ENCODE measurements at places on chromosomes 3 and 15. TPM values are rescaled to one million over a fixed set of nuclear protein-coding genes. Genes with fewer than 3 reads are reported as not detected.

DNA sequence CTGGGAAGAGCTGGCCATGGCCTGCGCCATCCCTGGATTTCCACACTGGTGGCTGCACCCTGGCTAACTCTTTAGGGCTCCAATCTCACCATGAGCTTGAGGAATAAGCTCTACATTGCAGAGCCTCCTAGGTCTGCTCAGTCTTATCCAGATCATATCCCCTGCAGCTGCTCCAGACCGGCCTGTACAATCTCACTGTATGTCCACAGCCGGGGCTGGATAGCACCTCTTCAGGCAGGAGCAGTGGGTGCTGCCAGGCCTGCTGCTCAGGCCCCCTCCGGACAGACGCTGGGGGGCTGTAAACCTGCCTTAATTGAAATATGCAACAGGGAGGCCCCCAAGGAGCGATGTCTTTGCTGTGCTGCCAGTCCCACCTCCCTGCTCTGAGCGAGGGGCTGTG lies 15.6 kb downstream of the INSYN1 start:
- H3K4me1 ChIP-seq, result no peaks in the 10 kb centered on the region
- H3K27me3 ChIP-seq, result no peaks in the 10 kb centered on the region
- no peak overlapping the region for H3K27ac ChIP-seq
- DNase-seq, result no peak

The UQCC5 gene
- total RNA-seq, result 14.5 TPM

The BCL6 gene
- total RNA-seq, result 7.7 TPM

GRCh38 chr15:31360843-31361763 lies 34.5 kb downstream of the KLF13 start:
- no peak overlapping the region for H3K27ac ChIP-seq
- no peaks in the 10 kb centered on the region for H3K36me3 ChIP-seq
- no peaks in the 10 kb centered on the region for H3K4me1 ChIP-seq
- DNase-seq, result no peak

The GPR27 gene
- total RNA-seq, result 0.07 TPM

- no peak overlapping the region for H3K4me3 ChIP-seq
- DNase-seq, result peak; percentile 22
- no peaks in the 10 kb centered on the region for H3K27me3 ChIP-seq
- H3K27ac ChIP-seq, result no peak overlapping the region
- peaks cover 13% of the 10 kb centered on the region for H3K4me1 ChIP-seq
Observed at GRCh38 chr3:120762615-120763014, 20.1 kb downstream of the GTF2E1 start.

GRCh38 chr3:141410846-141411245 lies 42.5 kb downstream of the ZBTB38 start:
- no peaks in the 10 kb centered on the region for H3K27me3 ChIP-seq
- peak overlapping the region; percentile 95 for H3K27ac ChIP-seq
- no peak overlapping the region for H3K4me3 ChIP-seq
- peaks cover 16% of the 10 kb centered on the region for H3K36me3 ChIP-seq

GRCh38 chr15:87144775-87145174 lies 1065.1 kb downstream of the AGBL1 start:
- H3K36me3 ChIP-seq, result no peaks in the 10 kb centered on the region
- DNase-seq, result peak; percentile 38
- no peak overlapping the region for H3K27ac ChIP-seq
- no peak overlapping the region for H3K4me3 ChIP-seq

GRCh38 chr3:190538288-190538687 lies 24.4 kb downstream of the IL1RAP start:
- no peaks in the 10 kb centered on the region for H3K36me3 ChIP-seq
- DNase-seq, result no peak
- H3K4me1 ChIP-seq, result peaks cover 25% of the 10 kb centered on the region
- H3K27me3 ChIP-seq, result no peaks in the 10 kb centered on the region
- no peak overlapping the region for H3K4me3 ChIP-seq
- no peak overlapping the region for H3K27ac ChIP-seq

DNA sequence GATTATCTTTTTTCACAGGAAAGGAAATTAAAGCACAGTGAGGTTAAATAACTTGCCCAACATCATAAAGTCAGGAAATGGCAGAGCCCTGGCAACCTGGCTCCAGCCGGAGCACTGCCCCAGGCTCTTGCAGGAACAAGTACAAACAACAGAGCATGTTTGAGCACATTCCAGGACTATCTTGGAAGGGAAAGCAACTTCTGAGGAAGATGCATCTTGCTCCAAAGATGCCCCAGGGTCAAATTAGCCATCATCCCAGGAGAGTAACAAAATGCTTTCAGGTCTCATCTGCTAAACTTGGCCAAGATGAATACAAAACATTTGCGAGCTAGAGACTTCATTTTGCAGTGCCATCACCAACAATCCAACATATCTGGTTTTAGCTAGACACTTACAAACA lies 162.4 kb upstream of the LRRN1 start:
- H3K27me3 ChIP-seq, result no peaks in the 10 kb centered on the region
- H3K27ac ChIP-seq, result no peak overlapping the region
- no peaks in the 10 kb centered on the region for H3K4me1 ChIP-seq
- H3K36me3 ChIP-seq, result no peaks in the 10 kb centered on the region
- H3K4me3 ChIP-seq, result no peak overlapping the region
- DNase-seq, result no peak

DNA sequence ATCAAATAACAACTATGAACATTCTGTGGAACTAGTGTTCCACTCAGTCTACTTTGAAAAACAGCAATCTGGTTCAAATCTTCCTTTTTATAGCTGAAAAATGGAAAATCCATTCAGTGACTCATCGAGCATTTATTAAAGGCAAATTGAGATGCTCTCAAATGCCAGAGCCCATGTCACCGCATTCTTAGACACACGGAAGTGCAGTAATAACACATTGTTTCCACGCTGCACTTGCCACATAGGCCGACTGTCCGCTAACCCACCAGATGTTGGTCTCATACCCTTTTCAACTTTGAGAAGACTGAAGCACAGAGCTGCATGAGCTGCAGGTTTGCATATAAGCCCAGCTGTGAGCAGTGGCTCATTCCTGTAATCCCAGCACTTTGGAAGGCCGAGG lies 95.9 kb downstream of the TMEM266 start:
- no peak for DNase-seq
- H3K4me1 ChIP-seq, result peaks cover 6% of the 10 kb centered on the region
- no peaks in the 10 kb centered on the region for H3K36me3 ChIP-seq
- H3K4me3 ChIP-seq, result no peak overlapping the region
- H3K27me3 ChIP-seq, result no peaks in the 10 kb centered on the region

The CTXN2 gene
- not detected for total RNA-seq

The TMEM89 gene
- total RNA-seq, result not detected

- 0 out of 2 replicates have a peak overlapping the region, but pooled peaks have one; percentile 41 for H3K4me3 ChIP-seq
- no peaks in the 10 kb centered on the region for H3K27me3 ChIP-seq
- H3K27ac ChIP-seq, result peak overlapping the region; percentile 99
- H3K36me3 ChIP-seq, result peaks cover 28% of the 10 kb centered on the region
- DNase-seq, result peak; percentile 64
Observed at GRCh38 chr3:52047295-52047960, 8.9 kb downstream of the DUSP7 start.

- no peak overlapping the region for H3K27ac ChIP-seq
- no peaks in the 10 kb centered on the region for H3K36me3 ChIP-seq
- peaks cover 12% of the 10 kb centered on the region for H3K4me1 ChIP-seq
- H3K27me3 ChIP-seq, result no peaks in the 10 kb centered on the region
Observed at GRCh38 chr3:30078736-30079135, 527.7 kb upstream of the TGFBR2 start.

The TERC gene
- 544 TPM for total RNA-seq

The C3orf20 gene
- total RNA-seq, result not detected

Measured in PC-3 (cell line).